NCI-H69 (cell line): ENCODE measurements at places on chromosomes 13 and 19.

- DNase-seq: no peak
Measured at GRCh38 chr19:48246101-48246500, 9.6 kb downstream of the CARD8 start.

- DNase-seq: peak; percentile 6
Measured at GRCh38 chr13:87042946-87043345, 628.2 kb upstream of the SLITRK5 start.

DNA sequence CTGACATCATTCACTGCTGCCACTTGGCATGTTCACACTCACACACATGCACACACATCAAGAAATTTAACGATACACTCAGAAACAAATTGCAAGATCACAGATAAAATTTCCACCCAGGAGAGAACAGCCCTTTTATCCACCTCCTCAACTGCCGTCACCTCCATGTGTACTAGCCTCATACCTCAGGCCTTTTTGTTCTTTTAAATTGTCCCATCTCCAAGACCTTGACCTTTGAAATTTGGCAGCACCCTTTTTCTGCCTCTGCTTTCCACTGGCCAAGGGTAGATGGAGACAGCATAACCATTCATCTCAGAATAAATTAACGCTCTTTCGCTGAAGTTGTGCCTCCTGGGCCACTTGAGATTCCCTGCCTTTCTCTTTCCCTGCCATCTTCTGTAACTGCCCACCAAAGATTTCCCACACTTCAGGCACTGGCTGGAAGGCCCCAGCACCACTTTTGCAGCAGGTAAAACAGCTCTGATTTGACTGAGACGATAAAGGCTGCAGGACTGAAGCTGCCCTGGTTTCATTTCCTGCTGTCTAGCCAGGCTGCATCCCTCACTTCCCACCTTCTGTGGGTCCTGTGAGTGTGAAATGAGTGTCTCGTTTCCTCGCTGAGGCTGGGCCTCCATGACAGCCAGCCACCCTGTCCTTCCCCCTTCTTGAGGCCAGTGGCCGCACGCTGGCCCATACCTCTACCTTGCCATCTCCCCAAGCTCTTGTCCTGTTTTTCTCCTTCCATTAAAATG lies 39.3 kb downstream of the MBNL2 start:
- DNase-seq: no peak

GRCh38 chr19:18443406-18443805 lies 5.5 kb upstream of the ISYNA1 start:
- DNase-seq: no peak

DNA sequence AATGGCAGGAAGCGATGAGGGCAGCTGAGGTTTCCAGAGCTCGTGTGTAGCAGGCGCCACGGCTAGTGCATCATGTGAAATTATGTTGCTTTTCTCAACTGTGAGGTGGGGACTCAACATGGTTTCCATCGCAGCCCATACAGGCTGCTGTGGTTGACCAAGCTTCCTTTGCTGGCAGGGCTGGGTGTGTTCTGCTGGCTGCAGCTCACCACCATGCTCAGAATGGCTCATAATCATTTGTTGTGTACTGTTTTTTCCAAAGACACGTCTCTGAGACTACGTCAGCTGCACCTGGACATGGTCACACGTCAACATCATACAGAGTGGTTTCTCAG lies 16.1 kb upstream of the RASA3 start:
- DNase-seq: no peak

GRCh38 chr19:16309643-16310042 lies 15.0 kb upstream of the KLF2 start:
- no peak for DNase-seq

GRCh38 chr19:38263689-38264485 lies 486 bp upstream of the SPINT2 start:
- DNase-seq: peak; percentile 98

DNA sequence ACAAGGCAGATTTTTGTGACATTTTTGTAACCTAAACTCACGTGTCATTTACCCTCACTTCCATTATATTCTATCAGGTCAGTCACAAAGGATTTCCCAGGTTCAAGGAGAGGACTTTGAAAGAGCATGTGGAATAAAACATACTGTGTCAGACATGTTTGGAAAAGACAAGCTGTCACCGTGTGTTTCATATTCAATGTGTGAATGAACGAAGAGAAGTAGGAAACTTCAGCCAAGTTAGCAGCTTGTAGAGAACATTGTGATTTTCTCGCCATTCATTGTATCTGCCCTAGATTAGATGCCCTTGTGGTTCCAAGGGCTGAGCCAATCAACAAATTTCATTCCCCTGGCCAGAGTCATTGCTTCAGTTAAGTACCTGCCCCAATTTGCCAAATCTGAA lies 2288.9 kb upstream of the PCDH20 start:
- DNase-seq: no peak

GRCh38 chr13:44680746-44681355 lies 104.7 kb upstream of the TSC22D1 start:
- no peak for DNase-seq

GRCh38 chr13:51096131-51096530 lies 14.9 kb downstream of the C13orf42 start:
- no peak for DNase-seq

GRCh38 chr19:15091918-15092753 lies 10.1 kb downstream of the OR1I1 start:
- DNase-seq: peak; percentile 71

- peak; percentile 78 for DNase-seq
Measured at GRCh38 chr19:53394522-53394973, 401 bp upstream of the ZNF765 start.

DNA sequence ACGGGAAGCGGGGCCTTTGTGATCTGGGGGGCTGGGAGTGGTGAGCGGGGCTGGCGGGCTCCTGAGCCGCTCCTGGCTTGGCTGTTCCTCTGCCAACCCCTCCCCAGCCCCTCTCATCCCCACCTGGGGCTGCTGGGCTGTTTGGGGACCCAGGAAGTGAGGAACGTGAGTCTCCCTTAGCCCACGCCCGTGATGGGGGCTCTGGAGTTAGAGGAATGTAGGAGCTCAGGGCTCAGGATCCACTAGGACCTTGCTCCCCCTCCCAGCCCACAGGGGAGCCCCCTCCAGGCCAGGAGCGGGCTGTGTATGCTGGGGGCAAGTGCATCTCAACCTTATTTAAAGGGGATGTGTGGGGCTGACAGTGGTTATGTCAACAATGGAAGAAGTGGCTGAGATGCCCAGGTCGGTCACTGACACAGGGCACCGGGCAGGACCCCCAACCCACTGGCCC lies 134.1 kb downstream of the URI1 start:
- DNase-seq: no peak

- peak; percentile 14 for DNase-seq
Measured at GRCh38 chr19:46111376-46111775, 13.1 kb downstream of the IGFL3 start.

DNA sequence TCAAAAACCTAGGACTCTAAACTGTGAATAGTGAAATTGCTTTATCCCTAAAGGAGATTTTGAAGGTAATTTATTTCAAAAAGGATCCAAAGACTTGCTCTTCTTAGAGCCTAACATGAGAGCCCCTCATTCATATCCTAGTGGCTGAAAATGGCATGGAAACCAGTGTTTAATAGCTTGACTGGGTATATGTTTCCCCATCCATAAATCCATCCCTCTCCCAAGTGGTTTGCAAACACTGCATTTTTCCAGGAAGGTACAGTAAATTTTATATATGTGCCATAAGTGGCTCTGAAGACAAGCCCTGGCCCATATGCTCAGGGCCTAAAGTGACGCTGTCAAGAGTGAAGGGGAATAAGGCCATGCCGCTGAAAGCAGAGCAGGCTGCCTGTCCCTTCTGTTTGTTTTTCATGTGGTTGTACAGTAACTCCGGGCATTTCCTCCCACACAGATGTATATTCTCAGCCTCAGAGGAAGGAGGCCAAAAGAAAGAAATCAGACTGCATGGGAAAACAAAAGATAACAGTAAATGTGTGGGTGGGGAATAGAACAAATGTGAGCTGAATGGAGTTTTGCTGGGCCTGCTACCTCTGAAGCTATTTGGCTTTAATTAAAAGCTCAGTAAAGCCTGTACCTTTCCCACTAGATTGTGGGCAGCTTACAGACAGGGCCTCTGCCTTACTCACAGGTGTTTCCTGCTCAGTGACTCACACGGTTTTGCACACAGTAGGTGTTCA lies 181.9 kb downstream of the PCDH9 start:
- DNase-seq: peak; percentile 93

DNA sequence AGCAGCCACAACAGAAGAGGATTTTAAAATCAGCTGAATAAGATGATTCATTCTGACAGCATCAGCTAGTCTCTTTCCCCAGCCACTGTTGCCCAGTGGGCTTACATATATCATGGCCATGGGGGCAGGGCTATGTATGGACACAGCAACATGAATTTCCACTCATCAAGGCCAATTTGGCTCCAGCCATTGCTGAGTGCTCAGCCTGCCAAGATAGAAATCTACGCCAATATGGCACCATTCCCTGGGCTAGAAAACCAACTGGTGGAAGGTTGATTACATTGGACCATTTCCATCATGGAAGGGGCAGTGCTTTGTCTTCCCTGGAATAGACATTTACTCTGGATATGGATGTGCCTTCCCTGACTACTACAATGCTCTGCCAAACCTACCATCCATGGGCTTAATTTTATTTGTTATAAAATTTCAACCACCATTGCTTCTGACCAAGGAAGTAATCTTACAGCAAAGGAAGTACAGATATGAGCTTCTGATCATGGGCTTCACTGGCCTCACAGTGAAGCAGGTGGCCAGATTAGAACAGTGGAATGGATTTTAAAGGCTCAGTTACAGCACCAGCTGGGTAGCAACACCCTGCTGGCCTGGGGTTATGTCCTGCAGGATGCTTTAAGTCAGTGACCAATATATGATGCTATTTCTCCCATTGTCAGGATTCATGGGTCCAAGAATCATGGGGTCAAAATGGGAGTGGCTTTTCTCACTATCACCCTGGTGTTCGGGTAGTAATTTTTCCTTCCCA lies 9.8 kb upstream of the ALOX5AP start:
- DNase-seq: no peak

DNA sequence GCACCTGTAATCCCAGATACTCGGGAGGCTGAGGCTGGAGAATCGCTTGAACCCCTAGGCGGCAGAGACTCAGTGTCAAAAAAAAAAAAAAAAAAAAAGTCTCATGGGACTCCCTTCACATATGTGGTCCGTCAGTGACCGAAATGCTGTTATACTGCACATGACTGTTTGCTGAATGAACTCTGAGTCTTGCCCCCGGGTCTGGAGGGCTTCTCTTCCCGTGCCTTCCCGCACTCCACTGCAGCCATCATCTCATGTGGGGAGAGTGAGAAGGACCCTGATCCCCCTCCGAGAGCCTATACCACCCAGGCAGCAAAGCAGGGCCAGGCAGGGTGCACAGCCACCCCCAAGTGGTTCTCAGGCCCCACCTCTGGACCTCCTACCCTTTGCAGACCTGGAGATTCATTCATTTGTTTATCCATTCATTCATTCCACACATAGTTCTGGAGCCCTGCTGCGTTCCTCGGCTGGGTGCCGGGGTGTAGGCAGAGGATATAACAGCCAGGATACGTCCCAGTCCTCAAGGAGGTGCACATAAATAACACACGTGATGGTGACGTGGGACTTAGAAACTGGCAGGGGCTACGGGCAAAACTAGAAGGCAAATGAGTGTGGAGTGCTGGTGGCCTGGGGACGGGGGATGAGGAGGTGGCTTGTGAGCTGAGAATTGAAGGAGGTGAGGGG lies 14.2 kb downstream of the NDUFA11 start:
- DNase-seq: no peak

GRCh38 chr19:752652-753517 lies 2.0 kb downstream of the MISP start:
- DNase-seq: peak; percentile 86

GRCh38 chr19:54266133-54266532 lies 9.1 kb upstream of the LILRB5 start:
- DNase-seq: peak; percentile 73

DNA sequence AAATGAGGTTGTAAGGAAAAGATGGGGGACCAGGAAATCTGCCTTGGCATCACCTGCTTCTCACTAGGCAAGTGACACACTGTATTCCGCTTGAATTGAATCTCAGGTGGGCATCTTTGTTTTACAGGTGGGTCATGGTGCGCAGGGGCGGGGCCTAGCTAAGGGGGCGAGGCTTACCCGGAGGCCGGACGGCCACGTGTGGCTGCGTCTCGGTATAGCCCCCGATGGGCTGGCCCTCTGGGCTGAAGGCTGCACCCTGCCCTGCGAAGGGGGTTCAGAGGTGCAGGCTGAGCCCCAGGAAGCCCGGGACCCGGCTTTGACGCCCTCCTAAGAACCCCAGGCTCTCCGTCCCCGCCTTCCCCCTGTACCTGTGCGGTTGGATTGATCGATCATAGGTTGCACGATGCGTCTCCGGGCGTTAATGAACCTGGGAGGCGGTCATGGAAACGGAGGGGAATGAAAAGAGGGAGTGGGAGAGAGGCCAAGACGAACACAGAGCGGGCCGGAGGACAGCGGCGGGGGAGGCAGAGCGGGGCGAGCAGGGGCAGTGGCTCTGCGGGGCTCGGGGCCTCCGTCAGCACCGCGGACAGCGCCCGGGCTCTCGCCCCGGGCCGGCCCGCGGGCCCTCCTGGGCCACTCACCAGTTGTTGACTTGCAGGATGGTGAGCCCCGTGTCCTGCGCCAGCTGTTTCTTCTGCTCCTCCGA lies 12.5 kb downstream of the MEIS3 start:
- DNase-seq: peak; percentile 38

GRCh38 chr19:3669947-3670795 lies 30.1 kb downstream of the PIP5K1C start:
- no peak for DNase-seq

DNA sequence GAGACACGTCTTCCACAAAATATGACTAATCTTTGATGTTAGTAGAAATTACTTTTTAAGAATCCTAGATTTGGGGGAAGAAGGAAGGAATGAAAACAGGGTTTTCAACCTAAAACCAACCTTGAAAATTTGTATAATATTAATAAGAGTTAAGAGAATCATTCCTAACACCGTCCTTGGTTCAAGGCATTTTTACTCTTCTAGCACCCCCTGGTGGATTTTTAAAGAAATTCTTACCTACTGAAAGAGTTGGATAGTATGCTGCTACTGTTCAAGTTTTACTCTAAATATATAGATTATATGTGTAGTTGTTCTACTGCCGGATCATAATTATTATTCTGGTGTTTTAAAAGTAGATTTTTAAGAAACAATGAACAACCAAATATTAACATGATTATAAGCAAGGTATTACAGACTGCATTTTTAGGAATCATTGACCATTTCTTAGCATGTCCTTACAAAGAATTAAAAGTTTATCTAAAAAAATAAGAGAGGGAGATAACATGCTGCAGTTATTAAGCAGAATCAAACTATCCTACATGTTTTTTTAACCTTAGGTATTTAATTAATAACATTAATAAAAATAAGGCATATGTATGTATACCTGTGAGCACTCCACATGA lies 7.4 kb upstream of the SLITRK6 start:
- peak; percentile 48 for DNase-seq

GRCh38 chr13:40149611-40150274 lies 494.3 kb downstream of the COG6 start:
- no peak for DNase-seq
